ENCODE measurements at places on chromosomes 12 and 14. TPM values are rescaled to one million over a fixed set of nuclear protein-coding genes. Genes with fewer than 3 reads are reported as not detected.

The CNOT2 gene
- total RNA-seq: 85.4 TPM

The MAP3K12 gene
- total RNA-seq: 14.7 TPM

The MAP3K9 gene
- 25.0 TPM for total RNA-seq

The ETV6 gene
- 52.1 TPM for total RNA-seq

The ZDHHC22 gene
- total RNA-seq: not detected

The LIN7A gene
- total RNA-seq: not detected

The DHRS2 gene
- total RNA-seq: 1.3 TPM

The PPM1H gene
- total RNA-seq: 13.5 TPM

The TSPAN19 gene
- not detected for total RNA-seq

The ETNK1 gene
- 87.9 TPM for total RNA-seq

The PRKD1 gene
- 0.78 TPM for total RNA-seq

The KIAA0586 gene
- total RNA-seq: 13.2 TPM

All from PC-9 (cell line).